RCC 7860 (cell line): ENCODE measurements at places on chromosomes 1 and 21.
A peak's percentile ranks its signal among the peaks of the same experiment; 100 is the strongest.

- peak; percentile 74 for DNase-seq
Measured at GRCh38 chr21:35020902-35021301, 28.2 kb downstream of the RUNX1 start.

- no peak for DNase-seq
Measured at GRCh38 chr21:44552136-44552535, 831 bp upstream of the KRTAP10-2 start.

DNA sequence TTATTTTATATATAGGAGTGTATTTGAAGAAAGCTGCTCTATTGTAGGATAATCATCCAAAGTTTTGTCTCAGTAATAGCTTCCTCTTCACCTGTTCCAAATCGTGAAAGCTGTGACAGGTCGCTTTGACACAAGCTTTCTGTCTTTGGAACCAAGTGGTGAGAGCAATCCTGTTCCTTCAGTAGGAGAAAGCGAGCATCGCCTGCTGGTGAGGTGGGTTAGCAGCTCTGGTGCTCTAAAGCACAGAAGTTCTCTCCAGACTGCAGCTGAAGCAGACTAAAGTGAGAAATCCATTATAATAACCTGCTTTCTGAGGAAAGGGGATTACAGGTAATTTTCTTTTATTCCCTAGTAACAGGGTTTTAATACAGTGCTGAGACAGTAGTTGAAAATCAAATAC is 803.8 kb downstream of the ADGRL2 start:
- DNase-seq = no peak

DNA sequence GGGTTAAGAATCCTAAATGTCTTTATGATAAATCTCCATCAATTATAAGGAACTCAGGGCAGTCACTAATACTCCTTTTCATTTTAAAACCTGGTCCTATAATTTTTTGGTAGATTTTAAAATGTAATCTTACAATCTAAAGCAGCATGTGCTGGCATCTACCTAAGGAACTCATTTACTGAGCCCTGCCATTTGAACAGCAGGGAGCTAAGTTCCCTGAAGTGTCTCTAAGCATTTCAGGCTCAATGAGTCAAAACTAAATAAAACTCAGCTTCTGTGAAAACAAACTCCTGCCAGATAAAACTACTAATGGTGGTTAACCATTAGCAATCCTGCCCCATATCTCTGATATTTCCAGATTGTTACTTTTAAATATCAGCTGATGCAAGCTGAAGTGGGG is 1371.8 kb upstream of the PRMT6 start:
- no peak for DNase-seq

GRCh38 chr1:78831731-78832360 is 174.7 kb downstream of the ADGRL4 start:
- DNase-seq = peak; percentile 92

DNA sequence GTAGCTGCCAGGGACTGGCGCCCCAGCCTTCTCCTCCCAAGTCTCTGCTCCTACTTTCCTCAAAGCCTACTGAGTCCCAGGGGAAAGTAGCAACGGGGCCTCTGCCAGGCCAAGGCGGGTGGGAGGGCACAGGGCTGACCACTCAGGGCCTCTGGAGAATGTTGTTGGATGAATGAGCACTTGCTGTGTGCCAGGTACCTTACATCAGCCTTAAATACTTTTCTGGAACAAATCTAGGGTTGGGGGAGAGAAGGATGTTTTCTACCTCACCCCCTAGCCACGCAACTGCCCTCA is 119.3 kb upstream of the ZBTB40 start:
- no peak for DNase-seq

DNA sequence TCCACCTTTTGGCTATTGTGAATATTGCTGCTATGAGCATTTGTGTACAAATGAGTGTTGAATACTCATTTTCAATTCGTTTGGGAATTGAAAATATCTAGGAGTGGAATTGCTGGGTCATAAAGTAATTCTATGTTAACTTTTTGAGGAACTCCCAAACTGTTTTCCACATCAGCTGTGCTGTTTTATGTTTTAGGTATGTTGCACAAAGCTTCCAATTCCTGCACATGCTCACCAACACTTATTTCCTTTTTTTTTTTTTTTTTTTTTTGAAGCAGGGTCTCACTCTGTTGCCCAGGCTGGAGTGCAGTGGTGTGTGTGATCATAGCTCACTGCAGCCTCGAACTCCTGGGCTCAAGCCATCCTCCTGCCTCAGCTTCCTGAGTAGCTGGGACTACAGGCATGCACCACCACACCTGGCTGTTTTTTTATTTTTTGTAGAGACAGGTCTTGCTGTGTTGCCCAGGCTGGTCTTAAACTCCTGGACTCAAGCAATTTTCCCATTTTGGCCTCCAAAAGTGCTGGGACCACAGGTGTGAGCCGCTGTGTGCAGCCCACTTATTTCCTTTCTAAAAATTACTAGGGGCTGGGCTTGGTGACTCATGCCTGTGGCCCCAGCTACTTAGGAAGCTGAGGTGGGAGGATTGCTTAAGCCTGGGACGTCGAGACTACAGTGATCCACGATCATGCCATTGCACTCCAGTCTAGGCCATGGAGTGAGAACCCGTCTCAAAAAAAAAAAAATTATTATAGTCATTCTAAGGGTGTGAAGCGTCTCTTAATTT is 33.4 kb downstream of the TMCC2 start:
- DNase-seq = peak; percentile 50

GRCh38 chr1:88883156-88883555 is 8.2 kb downstream of the GTF2B start:
- DNase-seq = no peak

- DNase-seq = no peak
Measured at GRCh38 chr1:206101351-206102045, 15.7 kb downstream of the AVPR1B start.

DNA sequence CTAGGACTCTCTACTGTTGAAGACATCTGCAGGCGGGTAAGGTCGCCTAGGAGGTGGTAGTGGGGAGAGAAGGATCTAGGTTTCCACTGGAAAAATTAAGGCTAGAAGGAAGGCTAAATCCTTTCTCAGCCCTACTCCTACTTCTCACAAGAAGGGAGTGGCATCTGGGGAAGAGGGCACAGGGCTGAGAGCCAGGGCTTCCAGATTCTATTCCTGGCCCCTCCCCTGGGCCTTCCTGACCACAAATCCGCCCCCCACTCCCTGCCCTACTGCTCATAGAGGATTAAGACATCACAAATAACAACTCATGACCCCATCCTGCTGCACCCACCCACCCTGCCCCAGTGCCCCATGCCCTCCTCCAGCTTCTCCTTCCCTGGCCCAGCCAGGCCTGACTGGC is 2.5 kb downstream of the PHLDA3 start:
- no peak for DNase-seq

- DNase-seq = peak; percentile 80
Measured at GRCh38 chr1:80054129-80054528, 1047.6 kb upstream of the ADGRL4 start.

- DNase-seq = no peak
Measured at GRCh38 chr1:32309960-32310359, 18.1 kb downstream of the HDAC1 start.

- no peak for DNase-seq
Measured at GRCh38 chr21:28072601-28073000, 920.1 kb downstream of the LTN1 start.

DNA sequence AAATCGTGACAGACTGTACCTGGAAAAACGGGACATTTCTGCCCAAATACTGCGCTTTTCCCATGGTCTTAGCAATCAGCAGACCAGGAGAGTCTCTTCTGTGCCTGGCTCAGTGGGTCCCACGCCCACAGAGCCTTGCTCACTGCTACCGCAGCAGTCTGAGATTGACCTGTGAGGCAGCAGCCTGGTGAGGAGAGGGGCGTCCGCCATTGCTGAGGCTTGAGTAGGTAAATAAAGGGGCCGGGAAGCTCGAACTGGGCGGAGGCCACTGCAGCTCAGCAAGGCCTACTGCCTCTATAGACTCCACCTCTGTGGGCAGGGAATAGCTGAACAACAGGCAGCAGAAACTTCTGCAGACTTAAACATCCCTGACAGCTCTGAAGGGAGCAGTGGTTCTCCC is 203.1 kb downstream of the DENND1B start:
- no peak for DNase-seq

DNA sequence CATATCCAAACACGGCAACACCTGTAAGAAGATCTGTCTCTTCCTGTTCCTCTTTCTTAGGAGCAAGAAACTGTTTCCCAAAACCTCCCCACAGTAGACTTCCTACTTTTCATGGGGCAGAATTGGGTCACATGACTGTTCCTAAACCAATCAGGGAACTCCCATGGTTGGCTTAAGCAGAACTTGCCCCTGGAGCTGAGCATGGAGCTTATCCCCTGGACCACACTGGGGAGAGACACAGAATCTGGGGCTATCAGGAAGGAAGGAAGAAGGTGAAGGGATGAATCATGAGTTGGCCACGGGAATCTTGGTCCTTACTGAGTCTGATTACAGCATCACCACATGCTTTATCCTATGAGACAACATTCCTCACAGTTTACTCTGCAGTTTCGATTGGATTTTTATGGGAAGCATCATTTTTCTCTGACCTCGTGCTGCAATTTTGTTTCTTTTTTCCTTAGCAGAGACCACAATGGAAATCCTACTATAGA is 81.8 kb downstream of the CDC7 start:
- DNase-seq = peak; percentile 76

GRCh38 chr1:100358210-100358609 is 5.9 kb downstream of the CDC14A start:
- DNase-seq = no peak

DNA sequence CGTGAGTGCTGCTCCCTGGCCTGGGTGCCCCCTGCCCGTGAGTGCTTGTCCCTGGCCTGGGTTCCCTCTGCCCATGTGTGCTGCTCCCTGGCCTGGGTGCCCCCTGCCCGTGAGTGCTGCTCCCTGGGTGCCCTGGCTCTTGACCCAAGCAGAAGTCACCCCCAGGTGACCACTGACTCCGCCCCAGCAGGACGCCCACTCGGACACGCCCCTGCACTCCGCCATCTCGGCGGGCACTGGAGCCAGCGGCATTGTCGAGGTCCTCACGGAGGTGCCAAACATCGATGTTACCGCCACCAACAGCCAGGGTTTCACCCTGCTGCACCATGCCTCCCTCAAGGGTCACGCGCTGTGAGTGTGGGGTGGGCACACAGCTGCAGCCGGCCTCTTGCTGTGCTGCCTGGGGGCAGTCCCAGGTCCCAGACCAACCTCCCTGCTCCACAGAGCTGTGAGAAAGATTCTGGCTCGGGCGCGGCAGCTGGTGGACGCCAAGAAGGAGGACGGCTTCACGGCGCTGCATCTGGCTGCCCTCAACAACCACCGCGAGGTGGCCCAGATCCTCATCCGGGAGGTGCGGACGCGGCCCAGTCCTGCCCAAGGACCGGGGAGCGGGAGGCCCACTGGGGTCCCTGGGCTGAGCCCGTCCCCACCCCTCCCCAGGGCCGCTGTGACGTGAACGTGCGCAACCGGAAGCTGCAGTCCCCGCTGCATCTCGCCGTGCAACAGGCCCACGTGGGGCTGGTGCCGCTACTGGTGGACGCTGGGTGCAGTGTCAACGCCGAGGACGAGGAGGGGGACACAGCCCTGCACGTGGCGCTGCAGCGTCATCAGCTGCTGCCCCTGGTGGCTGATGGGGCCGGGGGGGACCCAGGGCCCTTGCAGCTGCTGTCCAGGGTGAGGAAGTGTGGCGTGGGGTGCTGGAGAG is 3.9 kb upstream of the MMP23B start:
- no peak for DNase-seq

GRCh38 chr1:159000625-159001024 is 9.1 kb upstream of the IFI16 start:
- DNase-seq = peak; percentile 60
